ENCODE measurements at places on chromosomes 2 and 18. TPM values are rescaled to one million over a fixed set of nuclear protein-coding genes. Genes with fewer than 3 reads are reported as not detected.
A peak's percentile ranks its signal among the peaks of the same experiment; 100 is the strongest.

- H3K27me3 ChIP-seq: no peaks in the 10 kb centered on the region
- H3K36me3 ChIP-seq: no peaks in the 10 kb centered on the region
- H3K4me3 ChIP-seq: no peak overlapping the region
- peaks cover 4% of the 10 kb centered on the region for H3K4me1 ChIP-seq
- H3K27ac ChIP-seq: no peak overlapping the region
Measured at GRCh38 chr18:22667616-22668422, 250.1 kb upstream of the CTAGE1 start.

GRCh38 chr2:61016392-61017002 is 1.0 kb upstream of the PEX13 start:
- peak overlapping the region; percentile 95 for H3K4me3 ChIP-seq
- H3K4me1 ChIP-seq: no peaks in the 10 kb centered on the region
- DNase-seq: no peak
- H3K27ac ChIP-seq: peak overlapping the region; percentile 30
- no peaks in the 10 kb centered on the region for H3K36me3 ChIP-seq

GRCh38 chr2:207801259-207801658 is 31.6 kb upstream of the FZD5 start:
- no peak overlapping the region for H3K4me3 ChIP-seq
- DNase-seq: no peak
- no peaks in the 10 kb centered on the region for H3K27me3 ChIP-seq

GRCh38 chr2:127674241-127675209 is 805 bp downstream of the LIMS2 start:
- peak overlapping the region; percentile 55 for H3K4me3 ChIP-seq
- peak; percentile 67 for DNase-seq
- peak overlapping the region; percentile 22 for H3K27ac ChIP-seq
- H3K4me1 ChIP-seq: no peaks in the 10 kb centered on the region

DNA sequence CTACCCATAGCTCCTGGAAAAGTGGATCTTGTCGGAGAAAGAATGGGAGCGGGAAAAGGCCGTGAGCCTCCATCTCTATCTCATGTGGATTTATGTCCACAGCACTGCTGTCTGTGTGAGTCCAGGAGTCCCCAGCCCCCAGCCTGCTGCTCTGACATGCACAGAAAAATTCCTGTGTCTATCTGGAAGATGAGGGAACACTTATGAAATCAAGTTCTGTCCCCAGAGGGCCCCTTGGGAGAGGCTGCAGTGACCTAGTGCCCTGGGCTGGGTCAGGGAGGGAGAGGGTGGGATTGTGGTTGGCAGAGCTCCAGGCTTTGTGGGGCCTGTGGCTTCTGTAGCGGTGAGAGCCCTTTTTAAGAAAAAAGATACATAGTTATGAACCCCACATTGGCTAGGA is 37.6 kb downstream of the HJURP start:
- no peak overlapping the region for H3K27ac ChIP-seq
- H3K4me1 ChIP-seq: no peaks in the 10 kb centered on the region
- no peak overlapping the region for H3K4me3 ChIP-seq
- DNase-seq: peak; percentile 34
- H3K36me3 ChIP-seq: no peaks in the 10 kb centered on the region

POU3F3 gene
- total RNA-seq: 0.15 TPM

RAB6C gene
- 0.36 TPM for total RNA-seq

- no peaks in the 10 kb centered on the region for H3K36me3 ChIP-seq
- DNase-seq: no peak
- no peak overlapping the region for H3K27ac ChIP-seq
- no peaks in the 10 kb centered on the region for H3K27me3 ChIP-seq
Measured at GRCh38 chr2:147037048-147037447, 807.8 kb upstream of the ACVR2A start.

LOXHD1 gene
- total RNA-seq: 0.16 TPM

- H3K4me1 ChIP-seq: no peaks in the 10 kb centered on the region
- no peak overlapping the region for H3K27ac ChIP-seq
- no peak for DNase-seq
- no peak overlapping the region for H3K4me3 ChIP-seq
Measured at GRCh38 chr2:16404146-16404545, 261.5 kb downstream of the CYRIA start.

DNA sequence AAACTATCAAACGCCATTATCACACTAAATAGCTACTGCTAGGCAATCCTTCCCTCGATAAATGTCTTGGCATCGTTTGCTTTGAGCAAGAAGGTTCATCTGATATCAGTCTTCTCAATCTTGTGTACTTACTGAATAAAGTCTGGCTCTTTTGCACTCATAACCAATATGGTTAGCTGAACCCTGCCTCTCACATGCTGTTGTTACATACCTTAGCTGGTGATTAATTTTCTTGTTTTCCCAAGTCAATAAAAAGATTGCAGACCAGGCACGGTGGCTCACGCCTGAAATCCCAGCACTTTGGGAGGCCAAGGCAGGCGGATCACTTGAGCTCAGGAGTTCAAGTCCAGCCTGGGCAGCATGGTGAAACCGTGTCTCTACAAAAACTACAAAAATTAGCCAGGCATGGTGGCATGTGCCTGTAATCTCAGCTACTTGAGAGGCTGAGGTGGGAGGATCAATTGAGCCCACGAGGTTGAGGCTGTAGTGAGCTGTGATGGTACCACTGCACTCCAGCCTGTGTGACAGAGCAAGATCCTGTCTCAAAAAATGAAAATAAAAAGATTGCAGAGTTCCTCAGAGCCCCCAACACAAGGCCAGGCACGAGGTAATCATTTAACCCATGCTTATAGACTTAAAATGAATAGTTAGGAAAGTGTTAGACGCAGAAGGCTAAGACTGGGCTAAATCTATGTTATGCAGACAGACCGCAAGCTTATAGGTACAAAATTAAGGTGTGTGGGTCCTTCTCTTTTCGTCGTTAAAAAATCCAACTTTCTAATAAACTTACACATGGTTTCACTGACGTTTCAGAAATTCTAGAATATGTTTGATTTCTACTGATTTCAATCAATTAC is 177.5 kb downstream of the ALPK2 start:
- no peak overlapping the region for H3K4me3 ChIP-seq
- DNase-seq: no peak
- no peaks in the 10 kb centered on the region for H3K4me1 ChIP-seq
- H3K27ac ChIP-seq: no peak overlapping the region

CEBPZ gene
- total RNA-seq: 37.0 TPM

DNA sequence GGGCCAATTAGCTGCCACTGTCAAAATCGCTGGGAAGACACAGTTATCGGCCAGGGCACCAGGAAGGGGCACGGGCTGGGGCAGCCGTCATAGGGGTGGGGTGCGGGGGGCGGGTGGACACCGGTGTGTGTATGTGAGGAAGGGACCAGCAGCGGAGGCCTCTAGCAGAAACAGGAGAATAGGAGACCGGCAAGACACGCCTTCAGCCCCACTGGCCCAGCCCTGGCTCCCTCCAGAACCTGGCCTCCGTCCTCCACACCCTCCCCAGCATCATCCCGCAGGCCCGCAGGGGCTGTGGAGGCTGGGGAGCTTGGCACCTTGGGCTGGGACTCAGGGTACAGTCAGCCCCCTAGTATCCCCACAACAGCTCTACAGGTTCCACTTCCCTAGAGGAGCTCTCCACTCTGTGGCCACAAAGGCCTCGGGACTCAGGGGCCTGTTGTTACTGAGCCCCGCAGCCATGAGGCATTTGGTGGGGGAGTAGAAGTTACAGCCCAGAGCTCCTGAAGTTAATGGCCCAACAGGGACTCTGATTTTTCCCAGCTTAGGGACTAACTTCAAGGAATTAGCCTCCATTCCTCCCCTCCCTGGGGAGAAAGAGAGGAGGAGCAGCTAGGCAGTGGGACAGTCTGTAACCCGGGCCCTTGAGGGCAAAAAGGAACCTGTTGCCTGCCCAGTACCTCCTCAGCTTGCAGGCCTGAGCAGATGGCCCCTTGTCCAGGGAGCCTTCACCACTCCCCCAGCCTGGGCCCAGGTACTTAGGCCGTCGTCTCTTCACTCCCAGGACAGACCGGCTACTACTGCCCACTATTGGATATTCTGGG is 19.9 kb downstream of the SH2D6 start:
- no peaks in the 10 kb centered on the region for H3K36me3 ChIP-seq
- no peaks in the 10 kb centered on the region for H3K27me3 ChIP-seq
- H3K4me3 ChIP-seq: no peak overlapping the region

- H3K36me3 ChIP-seq: no peaks in the 10 kb centered on the region
- no peak overlapping the region for H3K27ac ChIP-seq
- no peaks in the 10 kb centered on the region for H3K4me1 ChIP-seq
- H3K27me3 ChIP-seq: peaks cover 2% of the 10 kb centered on the region
- no peak for DNase-seq
Measured at GRCh38 chr18:58231930-58232329, 187.9 kb downstream of the NEDD4L start.

DNA sequence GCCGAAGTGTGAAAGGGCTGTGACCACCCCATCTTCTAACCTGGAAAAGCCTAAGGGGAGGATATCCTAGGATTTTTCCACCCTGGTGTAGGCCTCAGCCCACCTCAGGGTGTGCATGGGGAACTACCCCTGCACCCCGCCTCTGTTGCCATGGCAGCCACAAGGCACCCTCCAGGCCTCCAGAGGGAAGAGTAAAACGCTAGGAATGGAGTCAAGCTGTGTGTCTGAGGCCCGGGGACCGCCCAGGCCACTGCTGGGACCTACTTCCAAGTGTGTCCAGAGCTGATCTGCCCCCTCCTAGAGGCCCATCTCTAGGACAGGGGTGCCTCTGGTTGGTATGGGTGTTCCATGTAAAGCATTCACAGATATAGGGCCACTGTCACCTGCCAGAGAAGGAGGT is 86.7 kb downstream of the PLB1 start:
- H3K4me1 ChIP-seq: peaks cover 4% of the 10 kb centered on the region
- no peak overlapping the region for H3K4me3 ChIP-seq
- no peaks in the 10 kb centered on the region for H3K36me3 ChIP-seq
- no peak overlapping the region for H3K27ac ChIP-seq

- no peak overlapping the region for H3K27ac ChIP-seq
- no peak overlapping the region for H3K4me3 ChIP-seq
- DNase-seq: peak; percentile 87
- H3K27me3 ChIP-seq: no peaks in the 10 kb centered on the region
- H3K4me1 ChIP-seq: no peaks in the 10 kb centered on the region
Measured at GRCh38 chr18:77000527-77000926, 132.1 kb downstream of the MBP start.

DNA sequence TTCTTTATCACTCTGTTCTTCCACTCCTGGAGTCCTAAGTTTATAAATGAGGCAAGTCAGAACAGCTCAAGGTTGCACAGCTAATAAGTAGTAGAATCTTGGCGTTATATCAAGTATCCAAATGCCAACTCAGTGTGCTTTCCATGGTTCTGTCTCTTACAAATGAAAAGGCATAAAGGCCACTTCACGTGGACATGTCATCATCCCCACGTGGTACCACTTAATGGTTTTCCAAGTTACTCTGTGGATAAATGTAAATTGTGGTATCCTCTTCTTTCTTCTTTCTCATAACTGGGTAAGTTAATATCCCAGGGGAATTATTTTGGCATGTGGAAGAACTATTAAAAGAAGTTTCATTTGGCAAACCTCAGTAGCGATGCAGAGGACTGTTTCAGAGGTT is 131.5 kb upstream of the L3MBTL4 start:
- H3K4me3 ChIP-seq: no peak overlapping the region
- no peaks in the 10 kb centered on the region for H3K36me3 ChIP-seq
- H3K4me1 ChIP-seq: no peaks in the 10 kb centered on the region
- H3K27ac ChIP-seq: no peak overlapping the region
- H3K27me3 ChIP-seq: no peaks in the 10 kb centered on the region

ARHGAP28 gene
- 3.5 TPM for total RNA-seq

MAP4K4 gene
- 112 TPM for total RNA-seq

DNA sequence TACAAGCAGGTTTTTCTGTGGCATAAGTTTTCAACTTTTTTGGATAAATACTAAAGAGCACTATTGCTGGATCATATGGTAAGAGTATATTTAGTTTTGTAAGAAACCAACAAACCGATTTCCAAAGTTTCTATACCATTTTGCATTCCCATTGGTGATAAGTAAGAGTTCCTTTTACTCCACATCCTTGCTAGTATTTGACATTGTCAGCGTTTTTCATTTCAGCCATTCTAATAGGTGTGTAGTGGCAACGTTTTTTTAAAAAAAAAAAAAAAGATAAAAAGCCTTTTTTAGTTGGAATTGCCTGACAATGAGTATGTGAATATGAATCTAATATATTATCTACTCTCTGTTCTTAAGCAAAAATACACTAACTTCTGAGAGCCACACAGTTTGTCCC is 185.9 kb downstream of the AGPS start:
- no peak overlapping the region for H3K4me3 ChIP-seq
- no peak for DNase-seq
- no peaks in the 10 kb centered on the region for H3K27me3 ChIP-seq
- no peaks in the 10 kb centered on the region for H3K36me3 ChIP-seq
- no peak overlapping the region for H3K27ac ChIP-seq

DNA sequence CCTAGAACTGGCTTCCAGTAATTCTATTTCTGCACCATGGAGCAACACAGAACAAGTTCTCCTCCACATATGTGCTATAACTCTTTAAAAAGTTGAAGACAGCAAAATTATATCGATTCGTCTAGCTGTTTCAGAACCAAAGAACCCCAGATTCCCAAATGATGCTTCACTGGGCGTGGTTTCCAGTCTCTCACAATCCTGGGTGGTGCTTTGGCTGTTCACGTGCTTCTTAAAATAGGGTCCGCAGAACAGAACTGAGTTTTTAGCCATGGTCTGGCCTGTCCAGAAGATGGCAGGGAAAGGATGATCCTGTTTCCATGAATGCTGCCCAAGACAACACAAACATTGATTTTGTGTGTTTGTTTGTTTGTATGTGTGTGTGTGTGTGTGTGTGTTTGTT is 37.6 kb upstream of the PARD3B start:
- H3K27me3 ChIP-seq: no peaks in the 10 kb centered on the region
- DNase-seq: no peak
- H3K27ac ChIP-seq: no peak overlapping the region

DNA sequence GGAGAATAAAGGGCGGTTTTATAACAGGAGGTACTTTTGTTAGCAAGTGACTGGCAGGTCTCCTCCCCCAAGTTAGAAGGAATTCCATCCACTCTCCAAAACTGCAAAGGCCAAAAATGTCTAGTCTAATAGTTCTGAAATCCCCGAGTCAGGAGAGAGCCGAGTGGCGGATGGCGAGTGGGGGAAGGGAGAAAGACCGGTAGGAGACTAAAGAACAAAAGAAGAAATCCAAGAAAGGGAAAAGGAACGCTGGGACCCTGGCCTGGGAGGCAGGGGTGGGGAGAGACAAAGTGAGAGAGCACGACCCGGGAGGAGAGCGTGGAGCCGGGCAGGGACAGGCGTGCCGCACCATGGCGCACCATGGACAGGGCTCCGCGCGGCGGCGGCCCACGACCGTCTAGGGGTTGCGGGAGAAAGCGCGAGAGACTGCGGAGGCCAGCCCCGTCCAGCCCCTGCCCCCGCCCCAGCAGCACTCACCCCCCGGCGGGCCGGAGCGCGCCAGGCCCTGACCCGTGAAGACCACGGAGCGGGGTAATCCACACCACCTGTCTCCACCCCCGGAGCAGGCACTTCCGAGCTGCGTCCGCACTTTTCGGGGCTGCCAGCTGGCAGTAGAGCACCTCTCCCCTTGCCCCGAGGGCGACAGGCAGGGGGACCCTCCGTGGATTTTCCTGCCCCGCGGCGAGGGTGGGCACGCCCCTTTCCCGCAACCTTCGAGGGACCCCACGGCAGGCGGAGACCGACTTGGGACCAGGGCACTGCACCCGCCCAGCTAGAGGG is 1.6 kb downstream of the CDH2 start:
- no peaks in the 10 kb centered on the region for H3K36me3 ChIP-seq
- DNase-seq: peak; percentile 77
- no peaks in the 10 kb centered on the region for H3K27me3 ChIP-seq
- H3K27ac ChIP-seq: no peak overlapping the region

CD207 gene
- total RNA-seq: not detected

GRCh38 chr2:9122367-9122766 is 84.2 kb upstream of the ASAP2 start:
- no peak overlapping the region for H3K27ac ChIP-seq
- H3K36me3 ChIP-seq: no peaks in the 10 kb centered on the region
- DNase-seq: no peak
- no peak overlapping the region for H3K4me3 ChIP-seq
